ENCODE measurements at places on chromosomes 2 and 18. TPM values are rescaled to one million over a fixed set of nuclear protein-coding genes. Genes with fewer than 3 reads are reported as not detected.
A peak's percentile ranks its signal among the peaks of the same experiment; 100 is the strongest.

GRCh38 chr2:69395866-69396265, 8.8 kb upstream of the GFPT1 start:
- no peak for DNase-seq

DNA sequence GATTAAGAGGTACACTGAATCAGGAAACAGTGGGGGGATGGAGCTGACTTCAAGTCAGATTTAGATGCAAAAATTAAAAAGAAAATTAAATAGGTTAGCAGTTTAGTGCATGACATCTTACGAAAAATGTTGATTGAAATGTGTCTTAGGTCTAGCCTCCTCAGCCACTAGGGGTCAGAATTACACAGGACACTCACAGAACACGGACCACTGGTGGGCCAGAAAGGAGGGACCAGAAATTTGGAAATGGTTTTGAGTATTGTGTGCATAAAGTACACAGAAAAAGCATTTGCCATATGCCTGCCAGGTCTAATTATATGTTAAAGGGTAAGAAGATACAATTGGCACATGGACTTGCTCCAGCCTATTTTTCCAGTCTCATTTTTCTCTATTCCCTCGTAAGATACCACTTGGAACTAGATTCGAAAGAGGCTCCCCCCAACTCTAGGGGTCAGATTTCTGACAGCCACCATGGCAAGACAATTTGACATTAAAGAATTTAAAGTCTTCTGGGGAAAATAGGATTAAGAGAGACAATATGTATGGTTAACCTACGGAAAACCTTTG, 550.2 kb upstream of the SETBP1 start:
- DNase-seq: peak; percentile 31

- DNase-seq: peak; percentile 14
Measured at GRCh38 chr2:199118673-199119112, 339.0 kb downstream of the SATB2 start.

DNA sequence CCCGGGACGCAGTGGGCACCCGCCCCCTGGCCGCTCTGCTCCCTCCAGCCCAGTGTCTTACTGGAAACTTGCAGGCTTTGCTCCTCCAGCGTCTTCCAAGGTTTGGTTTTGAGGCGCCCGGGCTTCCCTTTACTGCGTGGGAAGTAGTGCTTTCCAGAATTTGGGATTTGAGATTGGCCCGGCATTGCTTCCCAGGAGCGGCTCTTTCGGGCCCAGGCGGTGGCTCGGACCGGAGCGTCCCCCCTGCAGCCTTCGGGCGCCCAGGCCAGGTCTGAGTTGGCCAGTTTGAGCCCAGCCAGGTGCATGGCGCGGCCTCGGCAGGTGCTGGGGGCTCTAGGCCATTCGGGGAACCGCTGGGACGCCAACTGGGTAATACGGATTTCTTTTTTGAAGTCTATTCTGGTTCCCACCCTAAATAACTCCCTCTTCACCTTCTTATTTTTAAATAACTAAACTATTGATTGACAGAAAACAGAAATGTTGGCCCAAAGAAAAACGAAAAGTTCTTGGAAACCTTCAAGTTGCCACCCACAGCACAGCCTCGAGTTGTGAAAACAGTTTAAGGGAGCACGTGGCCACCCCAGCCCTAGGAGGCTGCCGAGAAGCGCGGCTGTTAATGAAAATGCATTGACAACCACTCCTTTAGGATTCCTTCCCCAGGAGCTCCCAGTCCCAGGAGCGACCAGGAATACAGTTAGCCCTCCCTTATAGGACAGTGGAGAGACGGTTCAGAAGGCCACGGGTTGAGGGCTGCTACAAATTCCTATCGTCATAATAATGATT, 766 bp downstream of the SNTG2 start:
- DNase-seq: no peak

DNA sequence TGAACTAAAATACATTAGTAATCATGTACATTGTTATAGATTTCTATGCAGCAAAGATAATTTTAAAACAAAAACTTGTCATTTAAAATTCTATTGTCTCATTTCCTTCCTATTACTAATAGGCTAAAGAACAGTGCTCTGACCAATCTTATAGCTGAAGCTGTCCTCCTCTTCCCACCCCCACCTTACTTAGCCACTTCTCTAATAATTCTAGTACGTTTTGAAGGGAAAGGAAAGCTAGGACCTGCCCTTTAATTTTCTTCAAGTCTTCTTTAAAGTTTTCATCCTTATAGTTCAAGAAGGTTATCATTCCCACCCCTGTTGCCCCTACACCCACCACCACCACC, 121.6 kb downstream of the RBMS1 start:
- DNase-seq: no peak

DNA sequence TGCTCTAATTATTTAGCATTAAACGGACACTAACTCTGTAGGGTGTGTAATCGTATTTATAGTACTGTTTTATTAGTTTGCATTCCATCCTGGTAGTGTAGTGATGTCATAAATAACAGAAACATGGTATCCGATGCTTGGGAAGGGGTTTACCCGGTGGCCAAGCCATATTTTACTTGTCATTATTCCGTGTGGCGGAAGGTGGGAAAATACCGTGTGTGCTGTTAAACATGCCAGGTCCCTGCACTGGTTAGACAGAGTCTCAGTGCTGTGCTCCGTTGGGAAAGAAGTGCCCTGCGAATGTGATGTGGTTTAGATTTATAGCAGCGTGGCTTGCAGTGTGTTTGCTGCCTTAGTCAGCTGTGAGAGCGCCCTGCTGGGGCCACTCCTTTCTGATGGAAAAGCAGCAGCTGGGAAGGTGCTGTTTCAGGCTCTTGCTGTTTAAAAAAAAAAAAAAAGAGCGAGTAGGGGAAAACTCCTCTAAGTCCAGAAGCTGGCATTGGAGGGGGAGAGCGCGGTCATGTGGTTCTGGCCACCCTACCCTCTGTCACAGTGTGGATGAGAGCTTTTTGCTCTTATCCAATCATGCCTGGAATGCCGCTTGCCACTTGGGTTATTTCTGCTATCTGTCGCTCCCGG, 211.0 kb downstream of the NEDD4L start:
- DNase-seq: no peak

GRCh38 chr2:107336526-107336925, 450.6 kb upstream of the ST6GAL2 start:
- DNase-seq: no peak

GRCh38 chr2:230268606-230269243, 43.2 kb downstream of the SP140 start:
- DNase-seq: no peak

ANKRD36 gene
- 60.5 TPM for total RNA-seq

RNF103 gene
- total RNA-seq: 17.2 TPM

SGPP2 gene
- not detected for total RNA-seq

TTC32 gene
- 26.3 TPM for total RNA-seq

CLEC4F gene
- not detected for total RNA-seq

DSC1 gene
- total RNA-seq: not detected

SP110 gene
- 9.3 TPM for total RNA-seq

PLCD4 gene
- not detected for total RNA-seq
